ENCODE measurements at places on chromosomes 4 and X.

DNA sequence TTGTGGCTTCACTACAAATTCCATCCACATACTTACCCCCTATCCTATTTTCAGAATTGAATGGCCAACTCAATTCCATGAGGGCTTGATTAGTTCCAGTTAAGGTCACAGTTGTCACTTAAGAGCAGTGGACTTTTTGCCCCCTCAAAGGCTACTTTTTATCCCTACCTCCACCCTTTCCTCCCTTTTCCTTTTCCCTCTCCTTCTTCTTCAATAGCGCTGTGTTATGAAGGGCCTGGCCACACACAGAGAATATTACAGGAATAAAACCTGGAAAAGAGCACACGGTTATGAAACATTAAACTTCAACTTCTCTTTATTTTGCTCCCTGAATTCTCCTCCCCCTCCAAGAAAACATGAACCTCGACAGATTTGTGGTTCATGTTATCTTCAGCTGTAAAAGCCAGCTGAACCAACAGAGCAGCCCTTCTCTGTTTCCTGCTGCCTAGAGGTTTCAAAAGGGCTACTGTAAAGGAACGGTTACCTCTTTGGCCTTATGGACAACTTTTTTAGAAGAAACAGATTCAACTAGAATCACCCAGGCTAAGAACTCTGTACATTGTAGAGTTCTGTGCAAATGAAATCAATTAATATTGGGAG, 87.0 kb upstream of the RPL34 start:
- no peak for DNase-seq

DNA sequence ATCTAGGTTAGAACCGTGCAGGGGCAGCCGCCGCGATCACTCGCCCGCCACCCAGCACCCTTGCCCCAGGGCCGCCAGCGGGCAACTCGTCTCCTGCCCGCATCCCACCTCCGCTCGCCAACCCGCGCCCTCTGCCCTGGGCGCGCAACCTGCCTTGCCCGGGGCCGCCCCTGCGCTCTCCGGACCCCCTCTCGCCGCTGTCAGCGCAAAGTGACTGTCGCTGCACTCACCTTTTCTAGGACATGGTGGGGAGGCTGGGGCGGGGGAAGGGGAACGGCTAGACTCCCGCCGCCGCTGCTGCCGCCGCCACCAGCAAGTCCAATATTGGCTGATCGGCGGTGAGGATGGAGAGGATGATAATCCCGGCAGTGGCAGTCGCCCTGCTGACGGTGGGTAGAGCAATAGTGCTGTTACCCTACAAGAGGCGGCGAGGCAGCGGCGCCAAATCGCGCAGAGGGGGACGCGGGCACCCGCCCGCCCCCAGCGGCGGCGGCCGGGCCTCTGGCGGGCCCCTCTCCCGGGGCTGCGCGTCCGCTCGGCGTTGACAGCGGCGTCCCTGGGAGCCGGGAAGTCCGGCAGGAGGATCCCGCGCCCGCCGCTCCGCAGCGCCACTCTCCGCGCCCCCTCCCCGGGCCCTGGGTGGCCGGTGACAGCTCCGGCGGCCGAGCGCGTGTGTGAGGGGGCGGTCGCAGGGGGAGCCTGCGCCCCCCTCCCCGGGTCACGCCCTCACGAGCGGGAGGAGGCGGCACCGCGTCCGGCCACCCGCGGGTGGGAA, 2.3 kb upstream of the NR3C2 start:
- DNase-seq, result peak; percentile 25

DNA sequence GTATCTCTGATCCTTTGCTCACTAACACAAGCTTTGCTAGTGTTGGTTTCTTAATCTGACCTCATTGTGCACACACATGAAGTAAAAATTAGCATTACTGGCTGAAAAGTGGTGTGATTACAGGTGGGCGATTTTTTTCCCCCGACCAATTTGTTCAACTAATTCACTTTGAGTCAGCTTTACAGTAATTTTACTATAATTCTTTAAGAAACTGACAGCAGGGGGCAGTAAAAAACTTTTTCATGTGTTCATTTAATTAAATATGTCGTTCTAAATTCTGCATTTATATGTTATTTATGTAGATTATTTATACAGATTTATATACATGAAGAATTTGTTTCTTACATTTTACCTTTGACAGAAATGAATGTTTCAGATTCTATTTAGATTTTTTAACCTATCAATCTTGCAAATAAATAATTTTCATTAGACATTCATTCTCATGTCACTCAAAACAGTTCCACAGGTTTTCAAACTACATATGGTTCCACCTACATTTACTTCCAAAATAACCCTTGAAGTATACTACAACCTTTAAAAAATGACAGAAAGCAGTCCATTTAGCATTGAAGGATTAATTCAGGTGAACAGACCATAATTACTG, 17.5 kb downstream of the PALLD start:
- no peak for DNase-seq

DNA sequence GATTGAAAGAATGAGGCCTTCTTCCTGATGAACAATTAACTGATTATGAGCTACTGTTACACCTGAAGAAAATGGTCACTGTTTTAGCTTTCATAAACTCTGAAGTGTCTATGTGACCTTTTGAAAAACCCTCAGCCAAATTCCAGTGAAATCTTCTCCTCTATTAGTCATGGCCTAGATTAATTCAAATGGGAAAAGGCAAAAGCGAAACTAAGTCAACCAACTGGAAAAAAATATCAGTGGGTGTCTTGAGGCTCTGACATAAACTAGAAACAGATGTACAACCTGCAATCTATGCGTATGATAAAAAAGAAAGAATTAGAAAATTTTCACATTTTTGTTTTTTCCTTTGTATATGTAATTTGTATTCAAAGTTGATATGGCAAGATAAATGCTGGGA, 169.4 kb upstream of the BANK1 start:
- no peak for DNase-seq

GRCh38 chr4:7650606-7651385, 216.1 kb upstream of the PSAPL1 start:
- no peak for DNase-seq

- no peak for DNase-seq
Observed at GRCh38 chr4:16048619-16049419, 35.0 kb downstream of the PROM1 start.

GRCh38 chrX:437661-438390, 51.1 kb upstream of the PPP2R3B start:
- DNase-seq, result no peak

DNA sequence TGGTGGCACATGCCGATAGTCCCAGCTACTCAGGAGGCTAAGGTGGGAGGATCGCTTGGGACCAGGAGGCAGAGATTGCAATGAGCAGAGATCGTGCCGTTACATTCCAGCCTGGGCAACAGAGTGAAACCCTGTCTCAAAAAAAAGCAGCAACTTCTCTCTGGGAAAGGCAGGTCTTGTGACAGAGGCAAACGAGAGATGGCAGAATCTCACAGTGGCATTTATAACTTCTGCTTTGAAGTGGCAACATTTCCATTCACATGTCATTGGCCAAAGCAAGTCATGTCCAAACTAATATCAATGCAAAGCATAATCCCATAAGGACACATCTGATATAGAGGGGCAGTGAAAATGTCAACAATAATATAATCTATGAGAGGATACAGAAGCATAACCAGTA, 79.8 kb downstream of the PPEF2 start:
- DNase-seq, result no peak

- DNase-seq, result no peak
Observed at GRCh38 chr4:1361431-1361830, 14.4 kb downstream of the UVSSA start.

DNA sequence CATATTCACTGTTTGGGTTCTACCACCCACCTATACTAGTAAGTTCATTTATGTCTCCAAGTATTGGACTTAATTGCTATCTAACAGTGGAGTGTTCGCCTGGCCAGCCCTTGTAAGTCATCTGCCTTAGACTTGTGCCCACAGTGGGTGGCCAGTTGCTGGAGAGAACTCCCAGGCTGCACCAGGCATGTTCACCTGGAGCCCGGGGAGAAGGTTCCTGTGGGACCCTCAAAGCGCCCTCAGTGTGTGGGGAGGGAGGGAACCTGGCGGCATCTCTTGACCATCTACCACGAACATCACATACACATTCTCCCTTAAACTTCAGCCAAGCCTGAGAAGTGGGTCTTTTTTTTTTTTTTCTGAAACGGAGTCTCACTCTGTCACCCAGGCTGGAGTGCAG, 138.1 kb downstream of the CPZ start:
- no peak for DNase-seq

DNA sequence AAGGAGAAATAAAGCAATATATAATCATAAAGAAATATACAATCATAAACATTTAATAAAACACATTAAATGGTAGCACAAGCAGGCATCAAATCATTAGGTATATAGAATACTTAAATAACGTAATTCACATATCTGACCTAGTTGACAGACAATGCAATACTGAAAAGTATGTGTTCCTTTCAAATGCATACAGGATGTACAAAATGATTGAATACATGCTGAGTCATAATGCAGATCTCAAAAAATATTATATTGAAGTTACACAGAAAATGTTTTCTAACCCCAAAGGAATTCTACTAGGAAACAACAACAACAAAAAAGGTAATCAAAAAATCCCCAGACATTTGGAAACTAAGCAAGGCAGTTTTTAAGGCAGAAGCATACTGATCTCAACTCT, 1072.0 kb upstream of the INTU start:
- DNase-seq, result no peak

DNA sequence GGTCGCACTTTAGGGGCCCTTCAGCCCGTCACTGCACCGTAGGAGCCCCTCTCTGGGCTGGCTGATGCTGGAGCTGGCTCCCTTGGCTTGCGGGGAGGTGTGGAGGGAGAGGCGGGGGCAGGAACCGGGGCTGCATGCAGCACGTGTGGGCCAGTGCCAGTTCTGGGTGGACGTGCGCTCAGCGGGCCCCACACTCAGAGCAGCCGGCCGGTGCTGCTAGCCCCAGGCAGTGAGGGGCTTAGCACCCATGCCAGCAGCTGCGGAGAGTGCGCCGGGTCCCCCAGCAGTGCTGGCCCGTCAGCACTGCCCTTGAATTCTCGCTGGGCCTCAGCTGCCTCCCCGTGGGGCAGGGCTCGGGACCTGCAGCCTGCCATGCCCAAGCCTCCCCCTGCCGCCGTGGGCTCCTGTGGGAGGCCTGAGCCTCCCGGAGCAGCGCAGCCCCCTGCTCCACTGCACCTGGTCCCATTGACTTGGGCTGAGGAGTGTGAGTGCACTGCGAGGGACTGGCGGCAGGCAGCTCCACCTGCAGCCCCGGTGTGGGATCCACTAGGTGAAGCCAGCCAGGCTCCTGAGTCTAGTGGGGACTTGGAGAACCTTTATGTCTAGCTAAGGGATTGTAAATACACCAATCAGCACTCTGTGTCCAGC, 108.8 kb upstream of the RASGEF1B start:
- DNase-seq, result no peak

GRCh38 chr4:87865288-87865687, 32.5 kb downstream of the MEPE start:
- DNase-seq, result no peak

DNA sequence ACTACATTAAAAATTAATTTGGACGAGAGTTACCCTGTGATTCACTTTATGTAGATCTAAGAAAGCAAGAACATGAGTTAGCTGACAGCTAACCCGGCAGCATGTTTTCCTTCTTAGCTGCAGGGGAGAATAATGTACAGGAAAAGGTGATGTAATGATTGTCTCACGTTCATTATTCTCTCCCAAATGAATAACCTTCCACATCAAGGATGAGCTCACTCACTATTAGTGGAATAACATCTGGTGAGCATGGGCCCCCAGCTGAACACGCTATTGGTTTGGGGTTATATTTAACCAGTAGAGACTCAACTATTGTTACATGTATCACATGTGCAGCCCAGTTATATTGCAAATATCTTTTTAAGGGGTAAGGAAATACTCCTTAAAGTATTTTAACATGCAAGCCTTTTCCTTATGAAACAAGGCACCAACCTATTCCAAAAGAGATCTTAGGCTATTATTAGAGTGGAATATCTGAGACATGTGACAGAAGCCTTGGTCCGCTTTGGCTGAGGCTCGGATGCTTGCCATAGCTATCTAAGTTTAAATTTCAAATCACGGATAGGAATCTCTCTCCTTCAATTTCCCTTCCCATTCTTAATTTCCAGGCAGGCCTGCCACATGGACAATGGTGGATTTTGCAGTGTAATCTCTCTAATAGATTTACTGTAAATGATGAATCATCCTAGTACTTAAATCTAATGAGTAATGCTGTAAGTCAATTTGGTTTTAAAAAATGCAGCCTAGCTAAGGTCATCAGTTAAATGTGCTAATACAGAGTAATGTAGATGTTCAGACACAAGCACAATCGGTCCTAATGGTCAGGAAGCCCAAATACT, 99.0 kb upstream of the OTUD4 start:
- no peak for DNase-seq

GRCh38 chr4:132587626-132588025, 561.5 kb upstream of the PCDH10 start:
- DNase-seq, result no peak

DNA sequence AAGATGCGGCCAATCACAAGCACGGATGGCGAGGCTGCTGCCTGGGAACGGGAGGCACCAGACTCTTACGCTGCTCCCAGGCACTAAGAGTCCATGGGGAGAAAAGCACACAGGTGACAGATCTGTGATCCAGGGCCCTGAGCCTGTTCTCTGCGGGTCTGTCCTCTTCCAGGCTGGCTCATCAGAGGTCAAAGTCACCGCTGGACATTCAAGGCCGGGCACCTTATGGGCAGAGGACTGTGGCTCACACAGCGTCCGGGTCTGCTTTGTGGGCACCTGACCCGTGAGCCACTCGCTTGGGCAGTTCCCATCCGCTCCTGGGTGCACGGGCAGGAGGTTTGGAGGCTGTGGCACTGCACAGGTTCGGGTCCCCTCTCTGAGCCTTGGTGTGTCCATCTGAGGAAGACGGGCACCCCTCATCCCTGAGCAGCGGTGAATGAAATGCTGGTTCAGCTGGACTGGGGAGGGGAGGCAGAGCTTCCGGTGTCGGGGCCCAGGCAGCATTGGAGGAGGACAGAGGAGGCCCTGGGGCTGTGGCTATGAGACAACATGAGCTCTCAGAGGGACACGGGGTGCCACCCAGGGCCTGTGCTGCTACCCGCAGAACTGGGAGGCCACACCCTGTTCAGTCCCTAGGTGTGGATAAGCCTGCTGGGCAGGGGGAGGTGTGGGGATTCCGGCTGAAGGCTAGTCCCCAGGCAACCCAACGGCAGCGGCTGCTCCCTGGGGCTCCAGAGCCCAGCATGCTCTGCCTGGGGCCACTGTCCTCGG, 61.2 kb upstream of the AFAP1 start:
- DNase-seq, result no peak

- DNase-seq, result no peak
Observed at GRCh38 chrX:68930542-68931317, 101.9 kb downstream of the EFNB1 start.

DNA sequence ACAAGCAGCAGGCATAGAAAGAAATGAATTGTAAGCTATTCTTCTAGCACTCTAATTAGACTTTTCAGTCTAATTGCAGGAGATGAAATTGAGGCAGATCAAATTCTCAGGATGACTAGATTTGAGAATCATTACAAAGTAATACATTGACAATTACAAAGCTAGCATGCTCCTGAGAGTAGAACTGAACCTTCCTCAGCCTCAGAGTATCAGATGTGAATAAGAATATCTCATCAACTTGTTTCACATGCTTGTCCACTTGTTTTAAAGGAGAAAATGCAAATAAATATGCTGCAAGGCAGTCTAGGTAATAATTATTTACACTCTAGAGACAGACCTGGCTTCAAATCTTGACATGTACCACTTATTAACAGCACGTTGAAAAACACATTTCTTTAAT, 491.0 kb upstream of the MAGEB2 start:
- DNase-seq, result no peak

GRCh38 chr4:124666496-124666895, 46.0 kb downstream of the ANKRD50 start:
- DNase-seq, result no peak

Measured in activated CD4-positive, alpha-beta T cell treated with anti-CD3 and anti-CD28 coated beads, Interleukin-2, amount 50 U/mL, for 24 hours (primary cell).